NCI-H1436 treated with DMSO at 0.1 percent for 48 hours (cell line): ENCODE measurements at places on chromosomes 3 and 15.

DNA sequence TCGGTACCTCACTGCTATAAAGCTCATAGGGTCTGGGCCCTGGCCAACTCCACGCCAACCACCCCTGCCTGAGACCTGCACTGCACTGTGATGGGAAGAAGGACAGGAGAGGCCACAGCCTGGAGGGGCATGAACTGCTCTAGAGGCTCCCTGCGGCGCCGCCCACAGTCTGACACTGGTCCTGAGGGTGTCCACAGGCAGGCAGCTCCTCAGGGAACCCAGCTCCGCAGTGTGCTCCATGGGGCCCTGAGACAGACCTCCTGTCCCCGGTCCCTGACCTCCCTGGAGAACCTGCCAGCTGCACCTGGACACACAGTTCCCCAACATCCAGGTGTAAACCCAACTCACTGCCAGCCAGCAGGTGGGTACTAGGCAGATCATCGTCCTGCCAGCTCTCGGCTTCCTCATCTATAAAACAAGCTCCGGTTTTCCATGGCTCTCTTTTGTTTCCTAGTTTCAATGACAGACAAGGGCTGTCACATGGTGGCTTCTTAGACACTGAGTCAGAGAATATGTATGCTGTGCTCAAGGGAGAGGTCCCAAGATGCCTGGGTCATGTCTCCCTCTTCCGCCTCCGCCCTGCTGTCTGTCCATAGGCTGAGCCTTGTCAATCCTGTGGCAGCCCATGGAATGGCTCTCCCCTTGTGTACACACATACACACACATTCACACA, 5.1 kb upstream of the HAPLN3 start:
- no peak for DNase-seq

- DNase-seq = no peak
These were observed 89.2 kb downstream of the TAMM41 start for GRCh38 chr3:11757441-11757875.

- no peak for DNase-seq
These were observed at the start of gene CDV3 for GRCh38 chr3:133573629-133574194. Gene CDV3, plus strand, starts transcription at chr3:133573686. Its CDS starts 359 bp downstream, at chr3:133574045.

- DNase-seq = no peak
These were observed 37.3 kb downstream of the UBP1 start for GRCh38 chr3:33402936-33403335.

- no peak for DNase-seq
These were observed 6.7 kb downstream of the BCL2L10 start for GRCh38 chr15:52105846-52106245.

DNA sequence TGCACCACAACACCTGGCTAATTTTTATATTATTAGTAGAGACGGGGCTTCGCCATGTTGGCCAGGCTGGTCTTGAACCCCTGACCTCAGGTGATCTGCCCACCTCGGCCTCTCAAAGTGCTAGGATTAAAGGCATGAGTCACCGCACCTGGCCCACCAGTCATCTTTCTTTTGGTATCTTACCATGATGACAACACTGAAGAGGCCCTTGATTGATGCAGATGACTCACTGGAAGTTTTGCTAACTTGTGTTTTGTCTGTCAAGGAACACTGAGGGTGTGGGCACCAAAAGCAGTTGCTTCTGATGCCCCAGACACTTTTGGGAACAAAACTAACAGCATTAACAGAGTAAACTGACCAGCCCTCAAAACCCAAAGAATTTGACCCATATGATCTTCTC, 88.3 kb downstream of the MYO5A start:
- DNase-seq = no peak

- DNase-seq = no peak
These were observed 683.5 kb downstream of the NR2F2 start for GRCh38 chr15:97014001-97014400.

DNA sequence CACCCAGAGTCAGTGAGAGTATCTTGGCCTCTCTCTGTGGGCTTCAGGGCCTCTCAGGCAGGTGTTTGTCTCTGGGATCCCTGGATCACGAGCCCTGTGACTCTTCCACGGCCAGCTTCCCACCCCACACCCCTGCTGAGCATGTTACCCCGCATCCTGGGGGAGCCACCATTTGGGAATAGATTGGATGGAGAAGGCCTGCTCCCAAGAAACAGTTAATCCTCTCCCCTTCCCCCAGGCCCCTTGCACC, 15.5 kb upstream of the SRP14 start:
- no peak for DNase-seq

GRCh38 chr3:54120657-54121413, 1.5 kb upstream of the CACNA2D3 start:
- no peak for DNase-seq

DNA sequence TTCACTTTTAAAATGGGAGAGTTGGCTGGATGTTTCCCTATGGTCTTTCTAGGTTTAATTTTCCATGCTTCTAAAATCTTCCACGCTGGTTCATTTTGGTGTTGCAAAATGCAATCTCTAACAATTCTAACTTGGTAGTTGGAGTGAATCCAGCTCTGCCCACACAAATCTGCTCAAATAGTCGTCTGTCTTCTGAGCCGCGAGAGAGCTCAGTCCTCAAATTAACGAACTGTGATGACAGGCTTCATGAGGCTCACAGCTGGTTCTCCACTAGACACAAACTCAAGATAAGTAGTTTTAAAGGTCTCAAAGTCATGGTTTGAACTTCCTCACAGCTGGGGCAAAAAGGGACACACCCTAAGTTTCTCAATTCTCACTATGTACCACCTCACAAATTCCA, 178.6 kb upstream of the LYSMD4 start:
- DNase-seq = no peak

DNA sequence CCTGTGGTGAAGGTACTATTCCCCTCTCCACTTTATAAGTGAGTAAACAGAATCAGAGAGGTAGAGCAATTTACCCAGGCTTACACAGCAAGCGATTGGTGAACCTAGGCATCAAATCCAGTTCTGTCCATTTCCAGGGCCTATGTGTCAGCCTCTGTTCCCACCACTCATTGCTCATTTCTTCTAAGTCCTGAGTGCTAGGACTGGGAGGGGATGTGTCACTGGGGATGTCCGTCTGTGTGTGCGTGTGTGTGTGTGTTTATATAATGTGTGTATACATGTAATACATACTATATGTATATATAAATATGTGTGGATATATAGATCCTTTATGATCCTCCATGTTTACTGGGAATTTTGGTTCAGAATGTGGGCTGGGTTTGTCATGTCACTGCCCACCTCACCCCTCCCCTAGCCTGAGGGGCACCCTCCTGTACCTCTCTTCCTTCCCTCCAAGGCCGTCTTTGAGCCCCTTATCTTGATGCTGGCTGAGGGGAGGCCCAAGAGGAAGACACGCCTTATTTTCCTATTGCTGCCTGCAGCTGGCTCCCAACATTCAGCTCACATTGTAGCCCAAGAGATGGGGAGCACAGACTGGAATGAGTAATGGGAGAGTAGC, 2.1 kb downstream of the TMEM43 start:
- DNase-seq = no peak

DNA sequence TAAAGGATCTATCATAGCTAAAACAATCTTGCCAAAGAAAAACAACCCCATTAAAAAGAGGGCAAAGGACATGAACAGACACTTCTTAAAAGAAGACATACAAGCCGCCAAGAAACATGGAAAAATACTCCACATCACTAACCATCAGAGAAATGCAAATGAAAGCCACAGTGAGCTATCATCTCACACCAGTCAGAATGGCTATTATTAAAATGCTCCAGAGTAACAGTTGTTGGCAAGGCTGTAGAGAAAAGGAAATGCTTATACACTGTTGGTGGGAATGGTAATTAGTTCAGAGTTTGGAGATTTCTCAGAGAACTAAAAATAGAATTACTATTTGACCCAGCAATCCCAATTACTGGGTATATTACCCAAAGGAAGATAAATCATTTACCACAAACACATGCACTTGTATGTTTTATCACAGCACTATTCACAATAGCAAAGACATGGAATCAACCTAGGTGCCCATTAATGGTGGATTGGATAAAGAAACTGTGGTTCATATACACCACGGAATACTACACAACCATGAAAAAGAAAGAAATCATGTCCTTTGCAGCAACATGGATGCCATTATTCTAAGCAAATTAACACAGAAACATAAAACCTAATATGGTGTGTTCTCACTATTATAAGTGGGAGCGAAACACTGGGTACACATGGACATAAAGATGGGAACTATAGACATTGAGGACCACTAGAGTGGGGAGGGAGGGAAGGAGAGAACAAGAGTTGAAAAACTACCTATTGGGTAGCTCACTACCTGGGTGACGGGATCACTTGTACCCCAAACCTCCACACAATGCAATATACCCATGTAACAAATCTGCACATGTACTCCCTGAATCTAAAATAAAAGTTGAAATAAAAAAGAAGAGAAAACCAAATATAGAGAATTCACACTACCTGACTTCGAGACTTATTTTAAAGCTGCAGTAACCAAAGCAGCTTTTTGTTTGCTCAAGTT, 32.6 kb downstream of the ITGA11 start:
- no peak for DNase-seq

- DNase-seq = no peak
These were observed 70.7 kb downstream of the SOX2 start for GRCh38 chr3:181782306-181782954.
